ENCODE measurements at places on chromosomes 4 and X.
A peak's percentile ranks its signal among the peaks of the same experiment; 100 is the strongest.

DNA sequence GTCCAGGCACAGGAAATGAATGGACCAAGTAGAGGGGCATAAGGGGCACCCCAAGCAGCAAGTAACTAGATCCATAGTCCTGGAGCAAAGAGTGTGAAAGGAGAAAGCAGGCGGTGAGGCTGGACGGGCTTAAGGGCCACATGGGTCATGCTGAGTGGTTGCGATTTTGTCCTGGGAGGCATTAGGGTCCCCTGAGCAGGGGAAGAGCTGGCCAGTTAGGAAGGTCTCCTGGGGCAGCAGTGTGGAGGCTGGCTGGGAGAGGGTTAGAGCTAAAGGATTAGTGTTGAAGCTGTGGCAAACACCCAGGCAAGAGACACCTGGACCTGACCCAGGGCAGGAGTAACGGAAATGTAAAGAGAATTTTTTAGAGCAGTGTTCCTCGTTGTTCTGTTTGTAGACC lies 26.5 kb downstream of the MYOZ2 start:
- DNase-seq, result no peak

- DNase-seq, result no peak
Observed at GRCh38 chr4:73763877-73764276, 23.5 kb downstream of the CXCL8 start.

GRCh38 chr4:15410750-15411149 lies 17.1 kb upstream of the C1QTNF7 start:
- no peak for DNase-seq

GRCh38 chrX:147570483-147570882 lies 341.2 kb upstream of the FMR1 start:
- DNase-seq, result no peak

GRCh38 chr4:88953400-88953799 lies 103.6 kb downstream of the FAM13A start:
- no peak for DNase-seq

- DNase-seq, result no peak
Observed at GRCh38 chr4:182925298-182925757, 8.1 kb upstream of the DCTD start.

GRCh38 chr4:71290476-71290875 lies 48.3 kb upstream of the SLC4A4 start:
- no peak for DNase-seq

GRCh38 chrX:53284684-53285447 lies 3.5 kb upstream of the IQSEC2 start:
- no peak for DNase-seq

- peak; percentile 67 for DNase-seq
Observed at GRCh38 chr4:76830964-76831703, 66.8 kb downstream of the SOWAHB start.

- no peak for DNase-seq
Observed at GRCh38 chr4:61485056-61485455, 284.9 kb downstream of the ADGRL3 start.

GRCh38 chr4:40685300-40685699 lies 55.6 kb upstream of the RBM47 start:
- DNase-seq, result peak; percentile 12

Data from skeletal muscle cell (primary cell).